Activated B cell treated with CpG ODN at 0.5 μM for 24 hours (primary cell): ENCODE measurements at places on chromosomes 2 and 18.

DNA sequence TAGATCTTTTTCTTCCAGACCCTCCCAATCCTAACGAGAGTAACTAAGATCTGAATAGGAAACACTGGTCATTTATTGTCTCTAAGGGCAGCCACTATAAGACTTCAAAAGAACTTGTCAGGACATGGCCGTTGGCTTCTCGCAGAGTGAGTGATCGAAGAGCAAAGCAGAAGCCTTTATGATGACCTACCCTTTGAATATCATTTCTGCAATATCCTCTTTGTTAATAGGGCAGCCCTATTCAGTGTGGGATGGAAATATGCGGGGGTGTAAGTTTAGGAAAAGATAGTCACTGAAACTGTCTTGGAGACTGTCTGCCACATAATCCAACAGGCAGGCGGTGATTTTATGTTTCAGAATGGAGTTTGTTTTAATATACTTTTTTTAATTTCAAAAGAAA lies 70.9 kb downstream of the FBXO36 start:
- no peak for DNase-seq

GRCh38 chr18:80172056-80172455 lies 63.0 kb downstream of the ADNP2 start:
- no peak for DNase-seq

DNA sequence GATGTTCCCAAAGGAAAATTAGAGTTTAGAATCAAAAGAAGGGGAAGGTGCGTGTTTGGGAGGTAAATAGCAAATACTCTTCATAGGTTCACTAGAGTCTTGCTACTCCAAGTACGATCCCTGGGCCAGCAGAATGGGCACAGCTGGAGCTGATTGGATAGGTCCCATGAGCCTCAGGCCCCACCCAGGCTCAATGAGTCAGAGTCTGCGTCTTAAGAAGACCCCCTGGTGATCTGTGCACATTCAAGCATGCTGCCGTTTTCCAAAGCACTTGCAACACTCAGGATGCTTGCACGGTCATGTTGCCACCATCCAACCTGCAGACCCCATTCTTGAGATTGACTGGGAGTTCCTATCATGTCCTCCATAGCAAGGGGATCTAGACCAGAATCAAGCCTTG lies 40.5 kb downstream of the ABCG8 start:
- no peak for DNase-seq

GRCh38 chr2:51484605-51485004 lies 452.7 kb upstream of the NRXN1 start:
- DNase-seq: no peak

DNA sequence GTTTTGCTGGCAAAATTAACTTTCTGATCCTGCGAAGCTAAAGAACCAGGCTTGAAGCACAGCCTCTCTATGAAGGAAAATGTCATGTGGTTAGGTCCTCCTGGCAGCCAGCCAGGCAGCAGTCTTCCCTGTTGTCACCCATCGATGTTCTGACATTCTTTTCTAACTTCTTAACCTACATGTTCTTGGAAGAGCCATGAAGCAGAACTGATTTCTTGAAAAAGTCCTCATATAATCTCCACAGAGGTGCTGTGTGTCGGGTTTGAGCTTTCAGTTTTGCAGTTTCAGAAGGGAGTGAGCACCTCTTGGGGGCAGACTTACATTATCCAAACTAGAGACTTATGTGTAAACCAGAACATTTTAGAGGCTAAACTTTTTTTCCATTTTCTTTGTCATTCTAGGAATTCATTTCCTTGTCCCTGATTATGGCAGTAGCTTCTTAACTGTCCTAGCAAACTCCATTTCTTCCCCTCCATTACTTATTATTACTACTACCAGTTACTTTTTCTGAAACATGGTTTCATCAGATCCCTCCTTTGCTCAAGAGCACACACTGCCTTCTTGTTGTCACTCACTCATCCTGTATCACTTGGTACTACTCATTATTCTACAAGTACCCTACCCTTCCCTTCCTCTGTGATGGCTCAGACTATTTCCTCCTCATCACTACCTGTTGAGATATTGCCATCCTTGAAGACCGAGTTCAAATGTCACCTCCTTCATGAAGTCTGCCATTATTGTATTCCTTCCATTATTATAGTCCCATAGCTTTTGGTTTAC lies 31.1 kb downstream of the DOK1 start:
- DNase-seq: no peak

- no peak for DNase-seq
These were observed 23.4 kb downstream of the ZAP70 start for GRCh38 chr2:97736608-97737330.

DNA sequence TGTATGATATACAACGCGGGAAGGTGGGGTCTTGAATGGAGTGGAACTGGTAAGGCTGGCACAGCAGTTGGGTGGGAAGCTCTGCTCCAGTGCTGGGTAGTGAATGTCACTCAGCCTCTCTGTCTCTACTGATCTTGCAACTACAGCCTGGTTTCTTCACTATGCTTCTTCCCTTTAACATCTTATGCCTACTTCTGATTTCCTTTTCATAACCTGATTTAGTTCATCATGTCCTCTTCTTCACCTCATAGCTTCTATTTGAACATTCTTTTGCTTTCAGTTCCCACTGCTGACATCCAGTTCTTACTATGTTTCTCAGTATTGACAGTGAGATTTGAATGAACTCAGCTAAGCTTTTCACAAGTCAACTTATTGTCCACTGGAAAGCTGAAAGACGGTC lies 286.2 kb downstream of the ARL6IP6 start:
- DNase-seq: no peak

GRCh38 chr2:111662771-111663470 lies 221.1 kb downstream of the ANAPC1 start:
- no peak for DNase-seq

DNA sequence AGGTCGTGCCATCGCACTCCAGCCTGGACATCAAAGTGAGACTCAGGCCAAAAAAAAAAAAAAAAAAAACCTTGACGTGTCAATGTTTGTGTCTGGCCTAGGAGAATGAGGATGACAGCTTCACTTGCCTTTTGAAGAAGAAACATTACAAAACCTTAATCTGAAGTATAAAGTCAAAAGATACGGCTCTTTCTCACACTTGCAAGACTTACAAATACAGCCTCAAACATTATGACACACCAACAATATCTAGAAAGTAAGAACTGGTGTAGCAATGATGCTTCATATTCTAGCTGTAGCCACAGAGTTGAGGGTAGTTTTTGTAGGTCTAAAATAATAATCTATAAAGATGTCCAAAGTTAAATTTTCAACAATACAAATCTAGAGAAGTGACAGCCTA lies 25.5 kb downstream of the MPPE1 start:
- DNase-seq: no peak

GRCh38 chr2:66189553-66189952 lies 245.4 kb upstream of the MEIS1 start:
- DNase-seq: no peak

DNA sequence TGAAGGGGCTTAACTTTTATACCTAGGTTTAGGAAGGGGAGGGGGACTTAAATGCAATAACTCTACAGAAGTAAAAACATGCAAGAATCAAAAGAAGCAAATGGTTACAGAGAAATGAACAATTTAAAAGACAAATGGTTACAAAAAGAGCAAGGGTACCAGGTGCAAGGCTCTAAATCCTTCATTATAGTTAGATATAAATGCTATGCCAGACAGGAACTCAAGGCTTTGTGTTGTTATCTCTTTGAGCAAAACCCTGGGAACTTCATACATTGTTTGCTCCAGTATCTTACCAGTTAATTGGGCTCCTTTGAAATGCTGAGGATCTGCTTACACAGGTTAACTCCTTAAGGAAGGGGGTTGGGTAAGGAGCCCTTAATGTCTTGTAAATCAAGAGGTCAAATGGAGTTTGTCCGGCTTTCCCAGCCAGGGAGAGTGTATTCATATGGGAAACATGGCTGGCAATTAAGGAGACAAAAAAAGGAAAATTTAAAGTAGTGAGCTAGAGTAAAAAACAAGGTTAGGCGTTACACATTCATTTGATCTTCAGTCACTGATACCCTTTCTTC lies 347.5 kb downstream of the CELF4 start:
- DNase-seq: no peak

DNA sequence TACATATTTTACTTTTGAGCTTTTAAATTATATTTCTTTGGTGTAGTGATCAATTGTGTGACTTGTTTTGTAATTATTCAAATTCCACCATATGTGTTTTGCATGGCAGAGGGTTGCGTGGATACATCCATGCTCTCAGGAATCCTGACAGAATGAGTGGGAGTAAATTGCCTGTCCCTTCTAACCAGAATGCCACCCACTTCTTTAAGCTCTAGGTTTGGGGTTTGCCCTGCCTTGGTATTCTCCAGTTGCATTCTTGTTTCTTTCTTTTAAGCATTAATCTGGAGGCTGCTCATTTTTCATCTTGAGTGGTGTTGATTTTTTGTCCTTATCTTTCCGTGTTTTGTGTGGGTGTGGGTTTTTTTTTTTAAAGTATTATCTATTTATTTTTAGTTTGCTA lies 360.0 kb downstream of the PTPRM start:
- DNase-seq: no peak

- no peak for DNase-seq
These were observed 191.1 kb downstream of the IKZF2 start for GRCh38 chr2:212960336-212960735.

- DNase-seq: no peak
These were observed 27.8 kb downstream of the NXPH2 start for GRCh38 chr2:138752197-138752956.
